NCI-H1436 treated with DMSO at 0.1 percent for 48 hours (cell line): ENCODE measurements at places on chromosomes 1 and 21.

DNA sequence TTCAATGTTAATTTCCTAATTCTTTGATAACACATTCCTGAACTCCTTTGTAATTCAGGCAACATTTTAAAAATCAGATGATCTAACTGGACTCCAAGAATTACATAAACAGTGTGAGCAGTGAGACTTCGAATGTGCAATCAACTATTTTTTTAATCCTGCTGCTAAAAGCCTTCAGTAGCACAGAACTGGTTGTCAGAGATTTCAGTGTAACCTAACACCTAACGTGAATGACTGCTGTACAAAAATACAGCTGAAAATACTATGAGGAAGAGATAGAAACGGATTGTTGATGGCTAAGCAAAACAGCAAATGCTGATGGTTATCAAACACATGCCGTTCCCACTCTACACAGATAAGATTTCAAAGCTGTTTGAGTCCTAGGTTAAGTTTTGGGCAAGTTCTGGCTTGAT lies 46.1 kb downstream of the APP start:
- DNase-seq: no peak

DNA sequence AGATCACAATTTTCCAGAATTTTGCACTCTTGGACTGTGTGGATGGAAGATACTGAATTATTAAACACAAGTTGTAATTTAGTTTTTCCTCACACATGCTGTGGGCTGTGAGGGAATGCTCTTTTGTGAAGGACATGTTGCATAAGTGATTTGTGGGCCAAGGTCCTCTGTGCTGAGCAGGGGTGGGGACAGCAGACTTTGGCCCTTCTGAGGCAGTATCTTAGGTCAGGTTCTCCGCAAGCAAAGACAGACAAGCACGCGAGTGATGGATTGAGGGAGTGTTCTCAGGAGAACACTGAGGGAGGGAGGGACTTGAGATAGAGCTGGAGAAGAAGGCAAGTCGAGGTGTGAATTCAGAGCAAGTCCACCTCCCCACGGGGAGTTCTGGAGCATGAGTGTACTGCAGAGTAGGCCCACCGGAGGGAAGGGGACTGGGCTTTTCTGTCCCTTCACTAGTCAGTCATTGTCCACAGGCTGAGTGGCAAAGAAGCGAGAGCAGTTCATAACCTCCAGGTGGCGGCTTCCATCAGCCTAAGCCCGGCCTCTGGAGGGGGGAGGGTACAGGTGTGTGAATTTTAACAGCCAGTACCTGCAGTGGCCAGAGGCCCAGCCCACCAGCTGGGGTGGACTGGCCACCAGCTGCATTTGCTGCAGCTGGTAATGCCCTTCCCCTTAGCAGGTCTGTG lies 19.1 kb upstream of the CD101 start:
- no peak for DNase-seq

DNA sequence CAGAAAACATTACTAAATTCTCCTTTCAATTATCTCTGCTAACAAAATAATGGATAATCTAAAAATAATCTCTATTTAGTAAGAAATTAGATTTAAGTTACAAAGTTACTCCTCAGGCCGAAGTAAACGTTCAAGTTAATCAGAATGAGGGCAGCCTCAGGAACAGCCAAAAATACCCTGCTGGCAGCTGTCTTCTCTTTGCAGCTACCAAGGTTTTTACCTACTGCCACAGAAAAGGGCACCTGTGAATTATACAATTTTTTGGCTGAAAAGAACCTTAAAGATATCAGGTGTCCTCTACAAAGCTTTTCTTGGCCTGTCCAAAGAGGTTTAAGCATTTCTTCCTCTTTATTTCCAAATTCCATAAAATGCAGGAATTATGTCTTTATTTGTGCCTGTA lies 84.4 kb downstream of the AKT3 start:
- no peak for DNase-seq

DNA sequence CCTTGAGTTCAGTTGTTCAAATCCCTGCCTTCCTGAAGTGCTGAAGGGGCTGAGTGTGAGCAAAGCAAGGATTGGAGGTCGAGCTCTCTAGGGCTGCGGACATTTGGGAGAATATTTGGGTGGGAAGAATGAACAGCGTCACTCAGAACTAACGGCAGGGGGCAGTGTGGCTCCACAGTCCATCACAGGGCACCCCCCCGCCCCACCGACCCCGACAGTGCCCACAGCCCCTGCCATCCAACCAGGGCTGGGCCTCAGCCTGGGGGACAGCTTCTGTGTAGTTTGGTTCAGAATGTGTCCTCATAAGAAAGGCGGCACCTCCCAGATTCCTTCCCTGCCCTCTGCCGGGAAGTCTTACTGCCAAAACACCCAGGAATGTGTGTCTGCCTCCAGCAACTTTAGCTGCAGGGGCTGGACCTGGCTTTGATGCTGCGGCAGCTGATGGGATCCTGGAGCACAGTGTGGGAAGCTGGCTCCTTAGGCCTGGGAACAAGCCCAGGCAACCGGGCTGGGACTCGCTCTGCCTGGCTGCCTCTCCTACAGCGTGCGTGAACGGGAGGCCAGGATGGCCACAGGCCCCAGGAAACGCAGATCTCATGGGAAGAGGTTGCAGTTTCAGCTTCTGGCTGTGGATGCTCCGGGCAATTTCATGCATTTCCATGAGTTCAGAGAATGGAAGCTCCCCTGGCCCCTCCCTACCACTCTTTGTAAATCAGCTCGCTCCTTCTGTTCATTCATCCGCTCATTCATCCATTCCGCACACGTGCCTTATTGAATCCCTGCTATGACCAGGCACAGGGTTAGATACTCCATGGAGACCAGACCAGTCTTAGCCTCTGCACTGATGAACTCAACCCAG lies 104.9 kb upstream of the TMPRSS2 start:
- DNase-seq: no peak

DNA sequence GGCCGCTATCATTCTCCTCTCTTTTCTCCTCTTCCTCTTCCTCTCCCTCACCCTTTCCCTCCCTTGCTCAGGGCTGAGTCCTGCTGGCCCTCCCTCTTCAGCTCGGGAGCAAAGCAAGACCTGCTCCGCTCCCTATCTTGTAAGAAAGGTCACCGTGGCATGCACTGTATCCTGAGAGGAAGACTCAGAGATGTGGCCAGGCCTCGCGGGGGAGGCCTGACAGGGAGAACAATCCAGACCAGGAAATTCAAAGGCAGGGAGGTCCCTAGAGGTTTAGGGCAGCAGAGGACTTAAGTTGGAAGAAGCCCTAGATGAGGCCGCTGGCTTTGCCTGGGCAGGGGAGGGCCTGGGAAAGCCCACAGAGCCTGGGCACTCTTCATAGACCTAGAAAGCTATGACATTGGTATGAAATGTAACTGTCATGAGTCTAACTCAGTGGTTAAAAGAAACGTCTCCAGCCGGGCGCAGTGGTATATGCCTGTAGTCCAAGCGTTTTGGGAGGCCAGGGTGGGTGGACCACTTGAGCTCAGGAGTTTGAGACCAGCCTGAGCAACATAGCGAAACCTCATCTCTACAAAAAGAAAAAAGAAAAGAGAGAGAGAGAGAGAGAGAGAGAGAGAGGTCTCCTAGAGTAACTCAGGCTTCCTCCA lies 14.6 kb upstream of the PTAFR start:
- no peak for DNase-seq

DNA sequence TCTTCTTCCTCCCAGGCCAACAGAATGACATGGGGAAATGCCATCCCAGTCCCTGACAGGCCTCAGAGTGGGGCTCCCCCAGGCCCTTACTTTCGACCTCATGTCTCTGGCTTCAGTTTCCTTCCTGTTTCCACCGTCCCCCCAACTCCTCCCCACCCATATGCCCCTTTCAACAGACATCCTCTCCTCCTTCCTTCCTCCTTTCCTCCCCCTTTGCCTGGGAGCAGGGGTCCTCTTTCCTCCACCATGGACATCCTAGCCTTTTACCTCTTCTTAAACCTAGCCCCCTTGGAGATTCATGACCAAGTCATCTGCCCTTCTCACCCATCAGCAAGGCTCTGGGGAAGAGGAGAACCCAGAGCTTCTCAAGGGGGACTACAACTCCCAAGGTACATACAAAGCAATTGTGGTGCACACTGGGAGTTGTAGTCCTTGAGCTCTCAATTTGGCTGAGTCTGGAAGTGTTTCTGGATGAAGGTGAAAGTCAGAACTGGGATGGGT lies 4.0 kb downstream of the ZBTB7B start:
- DNase-seq: no peak

DNA sequence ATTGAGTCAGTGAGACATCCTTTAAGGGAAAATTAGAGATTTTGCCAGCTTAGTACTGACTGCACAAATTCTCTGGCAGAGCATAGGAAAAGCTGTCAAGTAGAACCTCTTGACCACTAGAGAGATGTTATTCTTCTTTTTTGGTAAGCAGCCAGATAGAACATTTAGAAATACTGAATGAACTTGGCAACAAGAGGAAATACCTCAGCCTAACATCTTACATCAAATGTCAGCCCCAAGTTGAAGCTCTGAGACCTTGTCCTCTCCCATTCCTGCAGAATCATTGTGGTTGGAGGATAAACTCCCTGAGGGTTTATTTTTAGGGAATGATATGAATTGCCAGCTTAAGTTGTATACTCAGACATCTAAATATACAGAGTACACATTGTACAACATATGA lies 53.5 kb downstream of the MIGA1 start:
- no peak for DNase-seq

DNA sequence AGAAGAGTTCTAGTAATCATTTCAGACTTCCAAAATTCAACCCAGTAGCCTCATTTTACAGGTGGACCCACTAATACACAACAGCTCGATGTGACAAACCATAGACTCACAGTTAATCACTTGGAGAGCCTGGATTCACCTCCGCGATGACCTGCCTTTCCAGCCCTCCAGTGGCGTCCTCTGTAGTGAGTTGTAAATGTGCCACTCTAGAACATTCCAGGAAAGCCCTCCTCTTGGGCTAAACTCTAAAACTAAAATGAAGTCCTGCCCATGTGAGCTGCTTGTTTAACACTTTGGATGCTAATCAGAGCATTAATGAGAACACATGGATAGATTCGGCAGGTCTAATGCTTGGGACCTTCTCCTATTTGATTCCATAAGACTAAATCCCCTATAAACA lies 140.7 kb downstream of the DHRS3 start:
- DNase-seq: no peak

DNA sequence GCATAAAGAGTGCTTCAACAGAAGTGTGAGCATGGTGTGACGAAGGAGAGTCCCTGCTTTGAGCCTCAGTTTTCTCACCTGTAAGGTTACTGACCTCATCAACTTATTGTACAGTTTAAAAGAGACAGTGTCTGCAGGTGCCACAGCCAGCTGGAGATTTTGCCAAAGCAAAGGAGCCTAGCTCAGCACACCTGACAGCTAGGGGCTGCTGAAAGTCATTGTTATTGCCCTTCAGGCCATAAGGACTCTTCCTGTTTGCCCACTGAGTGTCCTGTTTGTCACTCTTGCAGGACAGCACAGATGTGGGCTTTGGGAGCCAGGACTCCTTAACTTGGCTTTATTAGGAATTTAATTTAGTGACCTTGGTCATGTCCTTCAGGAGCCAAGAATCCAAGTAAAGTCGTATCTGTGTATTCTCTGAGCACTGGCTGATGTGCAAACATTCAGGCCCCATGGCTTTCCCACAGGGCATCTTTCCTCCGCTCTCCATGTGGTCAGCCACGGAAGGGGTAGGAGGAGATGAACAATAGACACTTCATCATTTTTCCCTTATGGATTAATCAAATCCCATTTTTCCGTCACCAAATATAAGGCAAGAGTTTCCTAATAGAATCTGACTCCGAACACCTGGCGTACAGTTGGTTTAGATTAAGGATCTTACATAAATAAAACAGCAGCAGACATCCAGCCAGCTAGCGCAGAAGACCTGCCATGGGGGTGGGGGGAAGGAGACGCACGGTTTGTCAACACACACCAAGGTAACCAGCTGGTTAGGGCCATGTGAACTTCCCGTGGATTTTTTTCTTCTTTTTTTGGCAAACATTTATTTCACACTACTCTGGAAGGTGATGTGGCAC lies 43.1 kb upstream of the KANK4 start:
- DNase-seq: no peak

GRCh38 chr21:42403611-42404231 lies at the start of gene UBASH3A:
TSS of gene UBASH3A (plus strand) at chr21:42403902. CDS start at chr21:42403946, 44 bp downstream.
- no peak for DNase-seq

GRCh38 chr1:92961896-92962752 lies 862 bp upstream of the DIPK1A start:
- no peak for DNase-seq

GRCh38 chr21:20997311-20997635 lies 936 bp upstream of the NCAM2 start:
- no peak for DNase-seq

DNA sequence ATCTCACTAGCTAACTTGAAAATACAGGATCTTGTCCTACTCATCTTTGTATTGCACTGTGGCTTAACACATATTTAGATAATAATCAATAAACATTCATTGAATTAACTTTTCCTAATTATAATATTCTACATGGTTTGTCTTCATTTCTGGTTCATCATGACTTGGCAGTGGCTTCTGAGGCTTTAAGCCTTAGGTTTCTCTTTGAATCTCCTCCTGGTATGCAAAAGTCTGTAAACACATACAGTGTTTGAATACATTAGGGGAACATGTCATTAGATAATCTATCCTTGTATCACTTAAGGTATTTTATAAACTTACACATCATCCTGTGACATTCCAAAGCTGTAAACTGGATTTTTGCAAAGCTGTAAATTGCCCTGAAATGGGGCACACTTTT lies 20.6 kb downstream of the CTSK start:
- DNase-seq: no peak

GRCh38 chr1:27368869-27369582 lies 2.3 kb upstream of the MAP3K6 start:
- DNase-seq: no peak

- DNase-seq: no peak
These were observed 27.1 kb upstream of the LEPR start for GRCh38 chr1:65393347-65393746.

- DNase-seq: no peak
These were observed 42.5 kb downstream of the C1orf21 start for GRCh38 chr1:184429335-184429734.

GRCh38 chr1:44014365-44015104 lies 16.7 kb downstream of the SLC6A9 start:
- DNase-seq: no peak

DNA sequence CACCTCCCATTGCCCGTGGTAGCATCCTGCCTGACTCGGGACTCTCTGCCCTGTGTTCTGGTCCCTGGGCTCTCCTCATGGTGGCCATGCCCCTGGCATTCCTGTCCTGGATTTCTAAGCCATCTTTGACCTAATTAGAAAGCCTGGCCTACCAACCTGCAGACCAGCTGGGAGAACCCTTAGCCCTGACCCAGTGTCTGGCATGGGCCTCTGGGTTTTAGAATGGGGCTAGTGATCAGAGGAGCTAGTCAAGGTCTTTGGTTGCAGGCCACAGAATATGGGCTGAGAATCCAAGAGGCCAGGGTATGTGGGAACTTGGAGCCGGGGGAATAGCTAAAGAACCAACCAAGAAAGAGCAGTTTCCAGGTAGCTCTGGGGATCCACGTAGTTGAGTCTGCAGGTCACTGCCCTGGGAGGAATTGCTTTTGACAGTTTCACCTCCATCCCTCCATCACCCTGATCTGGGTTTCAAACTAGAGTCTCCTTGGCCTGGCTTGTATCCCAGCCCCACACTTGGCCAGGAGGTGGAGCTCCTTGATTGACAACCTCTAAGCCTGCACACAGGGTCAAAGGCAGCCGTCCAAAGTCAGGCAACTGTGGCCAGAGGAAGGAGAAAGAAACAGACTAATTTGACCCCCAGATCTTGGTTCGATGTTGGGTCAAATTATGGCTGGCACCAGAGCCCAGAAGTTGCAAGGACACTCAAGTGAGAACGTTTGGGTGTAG lies 54.7 kb upstream of the ABCG1 start:
- DNase-seq: no peak
